ENCODE measurements at places on chromosomes 6 and 20.

- no peak for DNase-seq
Measured at GRCh38 chr20:37314099-37314498, 24.6 kb downstream of the MANBAL start.

DNA sequence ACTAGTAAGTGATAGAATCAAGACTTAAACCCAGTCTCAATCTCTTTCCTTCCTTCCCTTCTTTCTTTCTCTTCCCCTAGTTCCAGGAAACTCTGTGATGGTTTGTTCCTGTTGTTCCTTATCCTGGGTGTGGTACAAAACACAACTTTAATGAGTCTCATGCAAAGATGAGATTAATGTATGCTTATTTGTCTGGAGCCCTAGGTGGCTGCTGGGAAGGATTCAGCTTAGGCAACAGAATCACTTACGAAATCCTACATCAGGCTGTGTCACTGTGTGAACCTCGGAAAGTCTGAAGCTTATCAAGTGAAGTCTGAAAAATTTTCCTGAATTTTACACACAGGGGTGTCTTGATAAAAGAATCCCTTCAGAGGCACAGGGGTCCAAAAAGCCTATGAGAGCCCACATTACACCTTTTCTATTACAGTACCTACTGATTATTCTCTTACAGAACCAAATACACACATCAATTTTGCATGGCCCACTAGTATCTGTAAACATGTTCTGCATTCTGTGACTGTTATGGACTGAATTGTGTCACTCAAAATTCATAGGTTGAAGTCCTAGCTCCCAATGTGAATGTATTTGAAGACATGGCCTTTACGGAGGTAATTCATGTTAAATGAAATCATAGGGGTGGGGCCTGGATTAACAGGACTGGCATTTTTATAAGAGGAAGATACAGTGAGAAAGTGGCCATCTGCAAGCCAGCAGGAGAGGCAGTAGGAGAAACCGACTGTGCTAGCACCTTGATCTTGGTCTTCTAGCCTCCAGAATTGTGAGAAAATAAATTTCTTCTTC, 144.7 kb downstream of the MYB start:
- peak; percentile 41 for DNase-seq

GRCh38 chr6:54578261-54578660, 268.3 kb upstream of the FAM83B start:
- DNase-seq, result no peak

- DNase-seq, result no peak
Measured at GRCh38 chr6:34658605-34659265, 37.8 kb downstream of the ILRUN start.

- peak; percentile 85 for DNase-seq
Measured at GRCh38 chr6:108562503-108562993, 1.8 kb downstream of the FOXO3 start.

- no peak for DNase-seq
Measured at GRCh38 chr6:157280157-157280556, 43.2 kb downstream of the TMEM242 start.

DNA sequence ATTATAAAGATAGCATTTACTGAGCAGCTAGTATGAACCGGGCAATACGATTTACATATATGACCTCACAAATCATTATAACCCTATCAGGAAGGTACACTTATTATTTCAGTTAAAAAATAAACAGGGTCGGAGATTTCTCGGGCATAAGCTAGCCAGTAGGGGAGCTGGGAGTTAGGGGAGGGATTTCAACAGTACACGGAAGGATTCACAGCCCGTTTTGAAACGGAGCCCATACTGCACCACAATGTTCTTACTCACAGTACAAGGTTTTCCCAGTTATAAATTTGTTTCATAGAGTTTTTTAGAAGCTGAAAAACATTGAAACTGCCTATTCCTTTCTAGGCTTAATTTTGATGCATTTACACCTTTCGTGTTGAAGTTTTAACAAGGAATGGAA, 607.1 kb downstream of the HDGFL1 start:
- no peak for DNase-seq

- no peak for DNase-seq
Measured at GRCh38 chr6:129385117-129385516, 324.9 kb downstream of the ARHGAP18 start.

Measured in cardiac fibroblast (primary cell).